ENCODE measurements at places on chromosomes 5 and 9.

- peak; percentile 70 for DNase-seq
Observed at GRCh38 chr9:98880311-98881015, 63.2 kb upstream of the COL15A1 start.

DNA sequence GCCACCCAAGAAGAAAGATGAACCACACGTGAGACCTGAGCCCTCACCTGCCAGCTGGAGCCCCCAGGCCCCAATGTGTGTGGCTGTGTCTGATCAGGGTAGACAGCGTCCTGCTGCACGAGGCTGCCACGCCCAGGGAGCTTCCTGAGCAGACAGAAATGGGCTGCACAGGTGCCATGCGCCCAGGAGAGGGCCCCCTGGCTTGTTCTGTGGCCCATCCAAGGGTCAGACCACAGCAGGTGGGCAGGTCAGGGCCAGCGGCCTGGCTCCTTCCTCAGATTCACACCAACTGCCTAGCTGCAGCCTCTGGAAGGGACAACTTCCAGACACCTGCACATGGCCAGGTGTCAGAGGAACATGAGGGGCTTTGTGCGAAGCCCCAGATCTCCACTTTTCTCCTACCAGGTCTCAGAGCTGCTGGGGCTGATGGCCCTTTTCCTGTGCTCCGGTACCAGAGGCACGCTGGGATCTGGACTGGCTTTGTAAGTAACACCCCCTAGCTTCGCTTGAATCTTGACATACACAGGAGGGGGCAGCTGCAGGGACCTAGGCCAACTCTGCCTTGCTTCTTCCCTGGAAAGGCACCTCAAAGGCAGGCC is 10.8 kb downstream of the SARDH start:
- DNase-seq, result no peak

DNA sequence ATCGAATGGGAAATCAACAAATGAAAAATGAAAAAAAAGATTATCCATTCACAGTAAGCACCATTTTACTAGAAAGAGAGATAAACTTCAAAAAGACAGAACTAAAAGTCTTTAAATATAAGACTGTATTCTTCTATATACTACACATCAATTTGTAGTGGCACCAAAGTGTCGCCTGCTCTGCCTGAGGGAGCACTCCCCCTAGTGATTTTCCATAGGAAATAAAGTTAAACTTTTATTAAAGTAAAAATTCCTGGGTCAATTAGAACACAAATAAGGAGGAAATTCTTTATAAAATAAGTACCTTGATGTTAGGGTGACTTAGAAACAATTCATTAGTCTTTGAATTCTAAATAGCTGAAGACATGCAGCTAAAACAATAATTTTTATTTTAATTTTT is 9.7 kb downstream of the RAD1 start:
- no peak for DNase-seq

GRCh38 chr5:92998456-92998855 is 582.6 kb downstream of the NR2F1-AS1 start:
- no peak for DNase-seq

DNA sequence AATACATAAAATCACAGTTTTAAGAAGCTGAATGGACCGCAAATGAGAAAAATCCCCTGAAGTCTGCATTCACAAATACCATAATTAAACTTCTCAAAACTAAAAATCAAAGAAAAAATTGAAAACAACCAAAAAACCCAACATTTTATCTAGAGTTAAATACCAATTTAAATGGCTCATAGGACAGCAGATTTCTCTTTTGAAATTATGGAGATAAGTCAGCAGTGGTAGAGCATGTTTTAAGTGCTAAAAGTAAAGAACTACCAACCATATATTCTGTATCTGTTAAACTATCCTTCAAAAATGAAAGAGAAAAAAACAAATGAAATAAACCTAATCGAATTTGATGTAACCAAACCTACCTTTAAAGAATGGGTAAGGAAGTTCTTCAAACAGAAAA is 862.8 kb downstream of the TAF11L14 start:
- no peak for DNase-seq

- peak; percentile 59 for DNase-seq
Observed at GRCh38 chr5:343461-344401, 22.2 kb downstream of the AHRR start.

GRCh38 chr9:76558465-76558864 is 99.5 kb downstream of the GCNT1 start:
- no peak for DNase-seq

DNA sequence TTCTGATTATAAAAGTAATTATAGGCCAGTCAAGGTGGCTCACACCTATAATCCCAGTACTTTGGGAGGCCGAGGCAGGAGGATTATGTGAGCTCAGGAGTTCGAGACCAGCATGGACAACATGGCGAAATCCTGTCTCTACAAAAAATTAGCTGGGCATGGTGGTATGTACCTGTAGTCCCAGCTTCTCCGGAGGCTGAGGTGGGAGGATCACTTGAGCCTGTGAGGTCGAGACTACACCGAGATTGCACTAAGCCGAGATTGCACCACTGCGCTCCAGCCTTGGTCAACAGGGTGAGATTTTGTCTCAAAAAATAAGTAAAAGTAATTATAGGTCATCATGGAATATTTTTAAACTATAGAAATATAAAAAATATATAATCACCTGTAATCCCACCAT is 18.1 kb downstream of the IRF1 start:
- DNase-seq, result no peak

- no peak for DNase-seq
Observed at GRCh38 chr9:81626511-81626910, 62.8 kb downstream of the TLE1 start.

DNA sequence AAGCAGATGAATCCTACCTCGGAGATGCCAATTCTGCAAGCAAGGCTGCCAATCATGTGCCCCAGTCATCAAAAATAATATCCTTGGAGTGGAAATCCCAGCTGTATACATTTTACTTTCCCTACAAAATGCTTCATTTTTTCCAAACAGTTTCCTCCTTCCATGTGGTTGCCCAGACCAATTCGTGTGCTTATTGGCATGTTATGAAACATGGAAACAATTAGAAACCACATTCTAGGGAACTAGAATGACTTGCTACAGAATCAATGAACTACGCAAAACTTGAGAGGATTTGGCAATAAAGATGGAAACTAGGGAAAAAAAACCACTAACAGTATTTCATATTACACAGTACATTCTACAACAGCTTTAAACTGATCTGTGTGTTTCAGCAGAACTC is 584.5 kb upstream of the DMAC1 start:
- no peak for DNase-seq

GRCh38 chr9:73116031-73116430 is 35.6 kb upstream of the ANXA1 start:
- no peak for DNase-seq

DNA sequence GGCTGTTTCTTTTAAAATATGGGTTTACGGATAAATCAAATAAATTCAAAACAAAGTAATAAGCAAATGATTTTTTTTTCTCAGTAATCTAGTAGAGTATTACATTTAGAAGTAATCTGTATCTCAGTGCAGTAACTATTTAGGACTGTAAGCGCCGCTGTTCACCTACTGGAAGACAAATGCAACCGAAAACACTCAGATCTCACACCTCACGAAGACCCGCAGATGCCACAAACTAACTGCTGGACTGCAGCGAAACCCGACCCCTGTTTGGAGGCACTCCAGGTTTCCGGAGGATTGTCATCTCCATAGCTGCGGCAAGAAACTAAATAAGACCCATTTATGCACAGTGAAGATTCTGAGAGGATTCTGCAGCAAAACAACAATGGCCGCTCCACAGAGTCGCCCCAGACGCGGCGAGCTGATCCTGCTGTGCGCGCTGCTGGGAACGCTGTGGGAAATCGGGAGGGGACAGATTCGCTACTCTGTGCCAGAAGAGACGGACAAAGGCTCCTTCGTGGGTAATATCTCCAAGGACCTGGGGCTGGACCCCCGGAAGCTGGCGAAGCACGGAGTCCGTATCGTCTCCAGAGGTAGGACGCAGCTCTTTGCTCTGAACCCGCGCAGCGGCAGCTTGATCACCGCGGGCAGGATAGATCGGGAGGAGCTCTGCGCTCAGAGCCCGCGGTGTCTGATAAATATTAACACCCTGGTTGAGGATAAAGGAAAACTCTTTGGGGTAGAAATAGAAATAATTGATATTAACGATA is at the start of gene PCDHGA8:
TSS of gene PCDHGA8 (plus strand) at position 205 of the 770 bp plus-strand sequence. CDS start at position 386, 181 bp downstream.
- no peak for DNase-seq

DNA sequence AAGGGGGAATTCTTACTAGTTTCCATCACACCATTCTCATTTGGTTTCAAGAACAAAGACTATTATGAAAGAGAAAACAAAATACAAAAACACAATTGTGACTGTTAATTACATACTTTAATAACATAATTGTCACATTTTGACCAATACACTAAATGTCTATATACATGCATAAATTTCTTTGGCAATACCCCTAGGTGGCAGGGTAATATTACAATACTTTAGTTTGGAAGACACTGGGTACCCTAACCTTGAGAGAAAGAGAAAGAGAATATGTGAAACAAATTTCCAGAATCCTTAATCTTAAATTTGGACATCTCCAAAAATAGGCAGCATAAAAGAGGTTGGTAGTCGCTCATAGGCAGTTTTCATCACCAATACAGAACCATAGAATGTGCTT is 619.6 kb upstream of the ADAMTS16 start:
- DNase-seq, result no peak

- DNase-seq, result no peak
Observed at GRCh38 chr9:79492092-79493009, 79.4 kb upstream of the TLE4 start.

GRCh38 chr5:66223637-66224036 is 79.5 kb downstream of the SREK1 start:
- no peak for DNase-seq

- no peak for DNase-seq
Observed at GRCh38 chr5:42745426-42745825, 11.2 kb upstream of the CCDC152 start.

DNA sequence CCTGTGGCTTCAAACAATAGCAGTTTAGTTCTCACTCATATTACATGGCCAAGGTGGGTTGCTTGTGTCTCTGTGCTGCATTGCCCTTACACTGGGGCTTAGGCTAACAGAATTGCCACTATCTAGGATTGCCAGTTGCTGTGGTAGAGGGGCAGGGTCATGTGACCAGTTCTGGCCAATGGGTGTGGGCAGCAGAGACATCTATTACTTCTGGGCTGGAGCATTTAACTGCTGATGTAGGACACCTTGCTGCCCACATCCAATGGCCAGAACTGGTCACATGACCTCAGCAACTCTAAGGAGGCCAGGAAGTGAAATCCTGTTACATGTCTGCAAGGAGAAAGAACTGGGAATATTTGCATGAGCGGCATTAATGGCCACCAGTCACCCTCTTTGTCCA is 199.3 kb downstream of the C9orf152 start:
- DNase-seq, result no peak

GRCh38 chr5:89695371-89695770 is 714.2 kb downstream of the CETN3 start:
- DNase-seq, result no peak

- DNase-seq, result no peak
Observed at GRCh38 chr5:88666761-88667495, 216.1 kb downstream of the MEF2C start.

GRCh38 chr5:95261437-95262175 is 23.3 kb downstream of the MCTP1 start:
- DNase-seq, result no peak

DNA sequence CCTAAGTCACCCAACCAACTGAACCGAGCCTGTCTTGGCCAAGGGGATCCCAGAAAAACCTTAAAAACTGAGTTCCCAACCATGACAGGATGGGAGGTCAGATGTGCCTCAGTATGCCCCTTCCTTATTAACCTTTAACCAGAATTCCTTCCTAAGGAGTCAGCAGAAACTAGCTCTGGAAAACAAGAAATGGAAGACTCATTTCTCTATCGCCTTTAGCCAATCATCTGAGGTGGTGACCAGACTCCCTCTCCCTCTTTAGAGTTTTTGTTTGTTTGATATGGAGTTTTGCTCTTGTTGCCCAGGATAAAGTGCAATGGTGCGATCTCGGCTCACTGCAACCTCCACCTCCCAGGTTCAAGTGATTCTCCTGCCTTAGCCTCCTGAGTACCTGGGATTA is 37.5 kb downstream of the SLC28A3 start:
- DNase-seq, result no peak

GRCh38 chr5:136667789-136668188 is 302.4 kb upstream of the TRPC7 start:
- no peak for DNase-seq

DNA sequence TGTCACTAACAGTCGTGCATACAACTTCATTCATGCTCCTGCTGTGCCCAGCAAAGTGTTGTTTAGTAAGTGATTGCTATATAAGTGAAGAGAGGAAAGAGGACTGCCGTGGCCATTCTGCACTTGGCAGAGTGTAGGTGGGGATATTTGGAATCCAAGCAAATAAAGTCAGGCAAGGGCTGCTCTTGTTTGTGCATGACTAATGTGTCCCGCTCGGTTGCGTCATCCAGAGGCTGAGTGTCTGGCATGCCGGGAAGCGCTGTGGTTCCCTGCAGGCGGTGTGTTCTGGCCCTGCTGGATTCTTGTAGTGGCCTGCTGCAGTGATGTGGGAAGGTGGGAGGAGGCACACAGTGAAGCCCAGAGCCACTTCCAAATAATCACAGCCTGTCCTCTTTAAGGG is 136.9 kb upstream of the ANKH start:
- DNase-seq, result peak; percentile 93

GRCh38 chr5:2890011-2890410 is 138.5 kb upstream of the IRX2 start:
- DNase-seq, result no peak

GRCh38 chr5:57955511-57955910 is 472.9 kb upstream of the ACTBL2 start:
- no peak for DNase-seq

Data from right cardiac atrium (tissue), 5 donors.